ENCODE measurements at places on chromosomes 13 and 19. TPM values are rescaled to one million over a fixed set of nuclear protein-coding genes. Genes with fewer than 3 reads are reported as not detected.

Gene WDR88
- not detected for total RNA-seq

GRCh38 chr13:44425041-44425814 is 51.6 kb downstream of the SERP2 start:
- H3K4me3 ChIP-seq, result no peak overlapping the region
- DNase-seq, result no peak
- H3K27ac ChIP-seq, result no peak overlapping the region
- H3K36me3 ChIP-seq, result no peaks in the 10 kb centered on the region

Gene YIPF2
- 58.2 TPM for total RNA-seq

GRCh38 chr13:87537951-87538350 is 133.2 kb upstream of the SLITRK5 start:
- no peaks in the 10 kb centered on the region for H3K27me3 ChIP-seq

Gene TGFBR3L
- 6.5 TPM for total RNA-seq

- H3K27ac ChIP-seq, result no peak overlapping the region
- no peak overlapping the region for H3K4me3 ChIP-seq
- H3K36me3 ChIP-seq, result no peaks in the 10 kb centered on the region
- H3K4me1 ChIP-seq, result no peaks in the 10 kb centered on the region
- no peak for DNase-seq
Observed at GRCh38 chr13:80802946-80803345, 462.0 kb upstream of the SPRY2 start.

DNA sequence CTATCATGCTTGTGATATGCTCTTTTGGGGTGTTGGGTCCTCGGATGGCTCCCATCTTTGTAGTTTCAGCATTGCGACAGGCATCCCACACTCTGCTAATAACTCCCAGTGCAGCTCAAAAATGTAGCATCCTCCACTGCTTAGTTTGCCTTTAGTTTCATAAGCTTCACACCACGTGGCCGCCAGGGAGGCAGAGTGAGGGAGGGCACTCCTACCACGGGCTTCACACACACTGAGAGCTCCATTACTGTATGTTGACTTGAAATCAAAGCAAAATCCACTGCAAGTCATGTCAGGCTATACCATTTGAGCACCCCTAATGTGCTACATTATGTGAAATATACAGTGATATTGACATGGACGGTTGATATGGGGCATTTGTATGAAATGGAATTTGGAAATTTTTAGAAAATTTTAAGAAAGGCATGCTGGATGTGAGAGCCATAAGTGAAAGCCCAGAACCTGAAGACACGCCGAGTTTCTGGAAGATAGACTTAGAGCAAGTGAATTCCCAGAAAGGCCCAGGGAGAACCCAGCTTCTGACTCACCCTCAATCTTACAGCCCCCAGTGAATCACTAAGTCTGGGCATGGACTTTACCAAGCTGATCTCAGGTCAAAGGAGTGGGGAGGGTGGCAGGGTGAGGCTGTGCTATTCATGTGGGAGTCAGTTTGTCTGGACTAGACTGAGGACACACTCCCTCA is 94.1 kb downstream of the HSPH1 start:
- H3K4me3 ChIP-seq, result no peak overlapping the region
- no peaks in the 10 kb centered on the region for H3K27me3 ChIP-seq
- H3K36me3 ChIP-seq, result no peaks in the 10 kb centered on the region
- no peaks in the 10 kb centered on the region for H3K4me1 ChIP-seq
- DNase-seq, result no peak

DNA sequence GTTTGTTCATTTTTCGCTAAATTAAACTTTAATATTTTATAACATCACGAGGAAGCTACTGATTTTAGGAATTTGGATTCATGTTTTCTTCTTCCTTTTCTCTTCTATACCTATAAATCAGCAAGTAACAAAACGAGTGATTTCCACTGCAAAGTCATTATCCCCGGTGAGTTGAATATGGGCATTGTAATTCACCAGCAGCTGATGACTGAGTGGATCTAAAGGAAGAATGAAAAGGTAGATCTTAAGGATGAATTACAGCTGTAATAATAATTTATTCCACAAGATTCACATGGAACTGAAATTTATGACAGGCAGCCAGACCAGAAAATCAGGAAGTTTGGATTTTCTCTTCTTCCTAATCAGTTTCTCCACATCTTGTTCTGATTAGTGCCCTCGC is 111.4 kb downstream of the GPC6 start:
- H3K27ac ChIP-seq, result no peak overlapping the region
- peaks cover 9% of the 10 kb centered on the region for H3K36me3 ChIP-seq
- H3K27me3 ChIP-seq, result no peaks in the 10 kb centered on the region
- no peak for DNase-seq
- no peaks in the 10 kb centered on the region for H3K4me1 ChIP-seq
- no peak overlapping the region for H3K4me3 ChIP-seq

GRCh38 chr19:18842166-18842565 is 10.4 kb downstream of the UPF1 start:
- no peaks in the 10 kb centered on the region for H3K4me1 ChIP-seq
- no peak for DNase-seq
- no peaks in the 10 kb centered on the region for H3K27me3 ChIP-seq
- H3K27ac ChIP-seq, result no peak overlapping the region
- no peak overlapping the region for H3K4me3 ChIP-seq

GRCh38 chr19:12064590-12065538 is at the start of gene ZNF844:
TSS of gene ZNF844 (plus strand) at chr19:12064731. CDS start at chr19:12064874, 143 bp downstream.
- H3K36me3 ChIP-seq, result peaks cover 12% of the 10 kb centered on the region
- no peaks in the 10 kb centered on the region for H3K4me1 ChIP-seq
- H3K27ac ChIP-seq, result peak within 1 kb of the TSS; percentile 87
- H3K4me3 ChIP-seq, result peak within 1 kb of the TSS; percentile 89
- peak; percentile 97 for DNase-seq

GRCh38 chr13:97539651-97540610 is 106.0 kb downstream of the RAP2A start:
- no peak overlapping the region for H3K27ac ChIP-seq
- H3K4me1 ChIP-seq, result no peaks in the 10 kb centered on the region
- DNase-seq, result no peak
- no peaks in the 10 kb centered on the region for H3K27me3 ChIP-seq
- no peak overlapping the region for H3K4me3 ChIP-seq
- H3K36me3 ChIP-seq, result no peaks in the 10 kb centered on the region

DNA sequence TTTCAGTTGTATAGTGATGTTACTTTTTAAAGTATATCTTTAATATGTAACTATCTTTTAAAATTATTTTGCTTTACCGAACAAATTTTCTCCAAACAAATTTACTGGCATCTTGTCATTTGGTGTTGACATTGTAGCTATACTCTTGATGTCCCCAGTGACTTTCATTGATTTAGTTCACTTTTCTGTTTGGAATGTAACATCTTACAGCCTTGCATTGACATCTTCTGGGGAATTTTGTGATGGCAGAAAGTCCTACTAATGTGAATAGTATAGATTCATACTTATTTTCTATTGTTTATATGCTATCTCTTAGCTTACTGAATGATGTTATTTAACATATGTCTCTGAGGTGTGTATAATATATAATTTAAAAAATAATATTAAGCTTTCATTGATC is 800.9 kb upstream of the ATXN8OS start:
- H3K27ac ChIP-seq, result no peak overlapping the region
- no peaks in the 10 kb centered on the region for H3K4me1 ChIP-seq
- H3K4me3 ChIP-seq, result no peak overlapping the region
- no peaks in the 10 kb centered on the region for H3K36me3 ChIP-seq
- no peak for DNase-seq
- no peaks in the 10 kb centered on the region for H3K27me3 ChIP-seq

DNA sequence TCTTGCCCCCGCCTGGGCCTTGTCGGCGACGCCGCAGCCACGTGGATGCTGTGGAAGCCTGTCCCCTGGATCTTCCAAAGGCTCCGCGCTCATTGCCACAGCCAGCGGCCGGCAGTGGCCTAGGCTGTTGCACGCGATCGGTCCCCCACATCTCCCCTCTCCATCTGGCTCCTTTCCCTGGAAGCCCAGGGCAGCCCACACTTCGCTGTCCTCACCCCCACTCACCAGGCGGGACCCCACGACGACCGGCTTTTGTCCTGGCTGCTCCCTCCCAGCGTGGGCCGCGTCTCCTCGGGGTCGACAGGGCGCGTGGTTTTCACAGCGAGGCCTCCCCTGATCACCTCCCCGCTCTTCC is 605 bp upstream of the TEX30 start:
- DNase-seq, result no peak
- H3K4me1 ChIP-seq, result peaks cover 2% of the 10 kb centered on the region
- H3K27me3 ChIP-seq, result no peaks in the 10 kb centered on the region
- no peak overlapping the region for H3K27ac ChIP-seq

Gene SH2D3A
- total RNA-seq, result 17.9 TPM

- no peak for DNase-seq
- H3K4me3 ChIP-seq, result no peak overlapping the region
- no peaks in the 10 kb centered on the region for H3K27me3 ChIP-seq
- H3K4me1 ChIP-seq, result no peaks in the 10 kb centered on the region
- H3K27ac ChIP-seq, result no peak overlapping the region
- no peaks in the 10 kb centered on the region for H3K36me3 ChIP-seq
Observed at GRCh38 chr13:46063292-46063691, 10.7 kb upstream of the ZC3H13 start.

Gene ZNF180
- 13.2 TPM for total RNA-seq

DNA sequence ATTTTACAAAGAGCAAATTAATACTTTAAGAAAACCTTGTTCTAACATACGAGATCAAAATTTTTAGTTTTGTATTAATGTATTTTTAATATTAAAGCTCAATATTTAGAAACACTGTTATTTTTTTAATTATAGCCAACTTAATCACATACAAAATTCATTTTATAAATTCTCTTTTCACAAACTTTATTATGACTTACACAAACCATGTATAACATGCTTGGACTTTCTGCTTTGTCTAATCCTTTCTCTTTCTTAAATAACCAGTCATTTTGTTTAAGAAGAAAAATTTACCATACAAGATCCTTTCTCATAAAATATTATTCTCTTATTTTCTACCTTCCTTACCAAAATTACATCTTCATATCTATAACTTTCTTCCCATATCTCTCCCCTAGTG is 62.2 kb downstream of the CYSLTR2 start:
- no peak overlapping the region for H3K4me3 ChIP-seq
- no peak for DNase-seq
- peaks cover 35% of the 10 kb centered on the region for H3K36me3 ChIP-seq
- H3K27ac ChIP-seq, result no peak overlapping the region
- no peaks in the 10 kb centered on the region for H3K27me3 ChIP-seq

GRCh38 chr13:19632915-19633478 is 462 bp upstream of the MPHOSPH8 start:
- H3K27ac ChIP-seq, result no peak overlapping the region
- H3K27me3 ChIP-seq, result no peaks in the 10 kb centered on the region
- H3K4me3 ChIP-seq, result peak overlapping the region; percentile 100
- H3K4me1 ChIP-seq, result no peaks in the 10 kb centered on the region

Measured in H9 (cell line).